Sigmoid colon (tissue), 7 donors: ENCODE measurements at places on chromosomes 12 and 14. TPM values are rescaled to one million over a fixed set of nuclear protein-coding genes. Genes with fewer than 3 reads are reported as not detected.

DNA sequence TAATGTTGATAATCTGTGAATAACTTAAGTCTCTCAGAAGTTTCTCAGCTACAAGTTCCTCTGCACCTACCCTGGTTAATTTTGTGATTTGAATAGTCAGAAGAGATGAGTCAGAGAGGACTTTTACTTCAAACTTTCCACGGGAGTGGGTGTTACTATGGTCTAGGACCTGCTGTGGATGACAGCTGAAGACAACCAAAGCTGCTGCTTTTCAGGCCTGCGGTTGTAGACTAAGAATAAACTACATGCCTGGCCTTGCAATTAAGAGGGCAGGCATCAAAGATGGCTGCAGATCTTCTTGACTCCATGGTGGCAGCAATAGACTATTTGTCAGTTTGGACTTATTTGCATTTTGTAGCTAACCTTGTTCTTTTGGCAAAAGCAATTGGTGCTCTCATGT, 227.1 kb upstream of the KRR1 start:
- DNase-seq, result no peak

The KCNC2 gene
- total RNA-seq, result 0.71 TPM

The TCL1B gene
- not detected for total RNA-seq

GRCh38 chr14:96512602-96513397, 10.6 kb downstream of the PAPOLA start:
- DNase-seq, result no peak

The CDH24 gene
- total RNA-seq, result 7.5 TPM

DNA sequence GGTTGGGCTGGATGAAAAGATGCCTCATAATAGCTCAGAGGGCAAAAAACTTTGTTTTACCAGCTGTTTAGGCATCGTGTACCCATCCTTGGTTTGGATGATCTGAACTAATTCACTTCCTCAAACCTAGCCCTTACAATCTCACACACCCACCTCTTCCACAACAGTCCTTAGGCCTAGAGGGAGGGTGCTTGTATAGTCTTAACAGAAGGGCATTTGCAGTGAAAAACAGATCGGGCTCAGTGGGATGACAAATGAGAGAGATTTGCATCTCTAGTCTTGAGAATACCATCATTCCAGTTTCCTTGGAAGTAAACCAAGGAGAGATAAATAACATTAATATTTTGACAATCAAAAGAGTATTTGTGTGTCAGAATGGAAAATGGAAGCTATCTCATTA, 11.0 kb downstream of the SLCO1A2 start:
- no peak for DNase-seq

The CINP gene
- 24.6 TPM for total RNA-seq

The CD163L1 gene
- total RNA-seq, result 3.9 TPM

DNA sequence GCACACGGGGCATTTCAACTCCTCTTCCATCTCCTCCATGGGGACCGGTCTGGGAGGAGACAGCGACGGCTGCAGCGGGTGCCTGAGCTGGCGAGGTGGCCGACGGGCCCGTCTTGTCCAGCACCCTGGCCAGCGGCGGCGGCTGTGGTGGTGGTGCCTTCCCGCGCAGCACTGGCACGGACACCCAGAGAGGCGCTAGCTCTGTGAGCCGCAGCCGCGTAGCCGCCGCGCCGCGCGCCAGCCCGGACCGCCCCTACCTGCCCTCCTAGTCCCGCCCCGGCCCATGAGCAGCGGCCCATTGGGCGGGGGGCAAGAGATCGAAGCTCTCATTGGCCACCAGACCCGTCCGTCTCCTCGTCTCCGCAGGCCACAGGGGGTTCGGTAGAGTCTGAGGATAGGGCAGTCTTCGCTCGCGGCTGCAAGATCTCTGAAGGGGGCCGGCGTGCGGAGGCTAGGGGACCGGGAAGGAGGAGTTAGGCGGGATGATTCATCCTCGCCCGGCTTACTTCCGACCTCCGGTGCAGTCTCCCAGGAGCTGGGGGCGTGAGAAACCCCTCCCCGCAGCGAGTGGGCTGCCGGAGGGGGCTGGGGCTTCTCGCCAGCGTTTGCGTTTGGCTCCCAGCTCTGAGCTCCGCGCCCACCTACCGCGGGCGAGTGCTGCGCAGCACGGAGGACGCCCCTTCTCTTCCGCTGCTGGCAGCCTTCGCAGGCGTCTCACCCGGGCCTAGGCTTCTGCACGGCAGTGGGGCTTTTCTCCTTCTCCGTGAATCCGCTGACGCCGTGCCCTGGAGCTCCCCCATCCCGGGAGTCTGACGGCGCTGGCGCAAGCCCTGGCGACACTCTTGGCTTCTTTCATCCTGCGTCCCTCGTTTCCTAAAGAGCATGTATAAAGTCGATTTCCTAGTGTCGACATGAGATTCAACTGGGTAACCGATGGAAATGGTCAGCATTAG, at the start of gene TRIM9:
Gene TRIM9, minus strand, starts transcription at position 205 of the 953 bp plus-strand sequence. Its CDS starts 166 bp downstream, at position 39.
- DNase-seq, result peak; percentile 98

The TAS2R42 gene
- total RNA-seq, result not detected

The SLC38A6 gene
- 27.3 TPM for total RNA-seq

- DNase-seq, result no peak
These were observed 417.6 kb downstream of the PDZRN4 start for GRCh38 chr12:41605545-41606305.

The ADCY4 gene
- 23.2 TPM for total RNA-seq

DNA sequence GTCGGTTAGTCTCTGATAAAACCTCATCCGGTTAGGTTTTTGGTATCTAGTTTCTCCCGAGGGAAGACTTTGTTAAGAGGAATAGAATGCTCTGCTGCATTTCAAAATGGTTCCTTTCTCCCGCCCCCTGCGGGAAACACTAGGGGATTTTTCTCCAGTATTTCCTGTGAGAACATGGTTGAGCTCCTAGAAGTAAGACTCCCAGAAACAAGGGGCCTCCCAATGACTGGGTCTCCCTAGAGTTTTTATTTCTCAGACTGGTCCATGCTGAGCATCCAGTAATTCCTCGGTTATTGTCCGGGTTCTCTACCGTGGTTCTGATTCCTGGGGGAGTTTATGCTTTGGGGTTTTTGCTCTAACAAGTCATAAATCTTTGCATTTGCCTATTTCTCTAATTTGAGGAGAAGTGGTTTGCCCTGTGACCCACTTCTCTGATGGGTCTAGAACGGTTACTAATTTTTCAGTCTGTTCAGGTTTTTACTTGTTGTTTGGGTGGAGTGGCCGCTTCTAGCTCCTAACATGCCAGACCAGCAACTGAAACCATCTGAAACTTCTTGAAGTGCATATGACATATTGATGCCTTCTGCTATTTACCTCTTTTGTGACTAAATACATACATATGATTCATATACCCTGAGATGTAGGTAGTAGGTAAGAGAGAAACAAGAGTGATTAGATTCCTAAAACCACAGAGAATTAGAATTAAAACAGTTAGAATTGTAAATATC, 25.1 kb downstream of the TESPA1 start:
- no peak for DNase-seq

GRCh38 chr14:93857500-93858283, 69.4 kb upstream of the PRIMA1 start:
- no peak for DNase-seq

DNA sequence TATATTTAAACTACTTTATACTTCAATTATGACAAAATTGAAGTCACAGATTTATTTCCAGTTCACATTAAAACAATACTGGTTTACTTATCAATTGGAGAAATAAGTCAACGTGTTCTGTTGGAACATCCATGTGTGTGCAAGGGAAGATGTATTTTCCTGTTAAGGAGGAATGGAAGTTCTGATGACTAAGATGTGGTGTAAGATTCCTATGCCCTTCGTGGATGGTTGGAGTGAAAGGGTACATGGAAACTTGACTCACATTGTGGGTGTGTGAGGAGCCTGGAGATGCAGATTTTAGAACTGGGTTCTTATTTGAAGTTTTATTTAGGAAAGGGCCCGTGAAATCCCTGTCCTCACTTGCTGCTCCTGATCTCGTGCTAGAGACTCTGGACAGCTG, 95.3 kb downstream of the CATSPERB start:
- no peak for DNase-seq

- DNase-seq, result no peak
These were observed 408.5 kb upstream of the RGS6 start for GRCh38 chr14:71523630-71524319.
